Caudate nucleus (tissue), 63 donors: ENCODE measurements at places on chromosomes 7 and 10.

- no peak for DNase-seq
Observed at GRCh38 chr7:117023325-117023854, 70.1 kb downstream of the ST7 start.

DNA sequence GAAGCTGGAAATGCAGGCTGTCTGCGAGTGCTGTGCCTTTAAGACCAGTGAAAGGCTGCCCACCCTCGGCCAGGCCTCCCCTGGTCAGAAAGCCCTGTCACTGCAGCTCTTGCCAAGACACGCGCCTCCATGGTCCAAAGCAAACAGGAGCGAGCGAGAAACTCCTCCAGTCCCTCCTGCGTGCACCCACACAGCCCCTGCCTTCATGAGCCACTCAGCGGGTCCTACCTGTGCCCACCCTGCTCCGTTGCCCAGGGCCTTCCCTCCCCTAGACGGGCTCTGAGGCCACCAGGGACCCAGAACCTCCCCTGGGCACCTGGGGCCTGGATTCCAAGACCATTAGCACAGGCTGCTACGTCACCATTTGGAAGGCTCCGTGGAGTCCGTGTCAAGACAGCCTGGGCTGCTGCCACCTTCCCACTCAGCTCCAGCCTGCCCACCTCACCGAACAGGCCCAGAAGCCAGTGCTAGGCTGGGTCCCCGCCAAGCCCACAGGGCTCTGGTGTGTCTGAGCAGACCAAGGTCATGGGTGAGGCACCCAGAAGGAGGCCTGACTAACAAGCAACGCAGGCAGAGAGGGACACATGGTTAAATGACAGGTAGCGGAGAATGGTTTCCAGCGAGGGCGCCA is 144.5 kb downstream of the NEURL1 start:
- DNase-seq: no peak

DNA sequence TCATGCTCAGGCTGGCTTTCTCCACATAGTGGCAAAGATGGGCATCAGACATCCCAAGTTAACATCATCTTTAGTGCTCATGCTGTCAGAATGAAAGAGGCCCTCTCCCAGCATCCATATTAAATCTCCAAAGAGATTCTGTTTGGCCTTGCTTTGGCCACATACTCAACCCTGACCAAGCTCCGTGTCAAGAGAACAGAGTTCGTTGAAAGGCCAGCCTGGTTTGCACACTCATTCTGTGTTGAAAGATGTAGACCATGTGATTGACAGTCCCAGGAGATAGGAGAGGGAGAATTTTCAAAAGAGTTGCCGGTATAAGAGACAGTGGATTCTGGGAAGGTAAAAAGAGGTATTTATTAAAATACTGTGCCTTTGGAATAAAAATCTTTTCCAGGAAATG is 19.7 kb downstream of the MET start:
- no peak for DNase-seq

DNA sequence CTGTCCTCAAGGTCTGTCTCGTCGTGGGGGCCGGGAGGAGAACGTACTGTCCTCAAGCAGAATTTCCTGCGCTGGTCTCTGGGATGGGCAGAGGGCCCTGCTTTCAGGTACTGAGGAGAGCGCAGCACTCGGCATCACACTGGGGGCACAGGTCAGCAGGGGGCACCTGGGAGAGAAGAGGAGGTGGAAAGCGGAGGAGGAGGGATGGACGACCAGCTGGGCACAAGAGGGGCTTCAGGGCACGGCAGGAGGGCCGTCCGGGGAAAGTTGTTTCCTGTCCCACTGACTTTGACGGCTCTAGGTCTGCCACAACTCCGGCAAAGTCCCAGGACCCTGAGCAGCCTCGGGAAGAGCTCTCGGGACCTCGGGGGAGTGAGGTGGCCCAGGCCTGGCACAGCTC is 536.9 kb downstream of the DNAJB6 start:
- DNase-seq: no peak

DNA sequence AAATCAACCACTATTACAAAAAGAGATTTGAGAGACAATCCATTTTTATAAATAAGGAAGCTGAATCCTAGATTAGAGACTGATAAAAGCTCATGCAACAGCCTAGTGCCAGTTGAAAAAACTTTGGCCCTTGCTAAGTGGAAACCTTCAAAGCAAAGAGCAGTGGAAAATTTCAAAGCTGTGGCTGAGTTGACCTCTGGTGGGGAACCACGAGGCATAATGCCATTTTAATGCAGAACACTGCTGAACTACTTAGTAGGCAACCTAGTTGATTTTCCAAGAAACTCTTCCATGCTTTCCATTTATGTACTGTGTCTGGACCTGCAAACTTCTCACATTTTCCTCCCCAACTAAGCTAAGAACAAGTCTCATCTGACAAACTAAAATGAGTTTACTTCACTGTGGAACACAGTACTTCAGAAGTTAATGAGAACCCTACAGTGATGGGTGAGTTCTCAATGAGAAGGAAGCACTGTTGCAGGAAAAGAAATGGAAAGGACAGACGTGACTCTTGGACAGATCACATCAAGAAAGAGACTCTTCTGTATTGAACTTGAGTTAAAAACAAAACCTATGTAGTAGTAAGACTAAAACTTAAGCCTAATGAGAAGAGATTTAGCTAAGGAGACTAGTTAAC is 19.5 kb downstream of the FZD9 start:
- DNase-seq: no peak

GRCh38 chr10:6018422-6018821 is 41.1 kb upstream of the IL15RA start:
- no peak for DNase-seq

DNA sequence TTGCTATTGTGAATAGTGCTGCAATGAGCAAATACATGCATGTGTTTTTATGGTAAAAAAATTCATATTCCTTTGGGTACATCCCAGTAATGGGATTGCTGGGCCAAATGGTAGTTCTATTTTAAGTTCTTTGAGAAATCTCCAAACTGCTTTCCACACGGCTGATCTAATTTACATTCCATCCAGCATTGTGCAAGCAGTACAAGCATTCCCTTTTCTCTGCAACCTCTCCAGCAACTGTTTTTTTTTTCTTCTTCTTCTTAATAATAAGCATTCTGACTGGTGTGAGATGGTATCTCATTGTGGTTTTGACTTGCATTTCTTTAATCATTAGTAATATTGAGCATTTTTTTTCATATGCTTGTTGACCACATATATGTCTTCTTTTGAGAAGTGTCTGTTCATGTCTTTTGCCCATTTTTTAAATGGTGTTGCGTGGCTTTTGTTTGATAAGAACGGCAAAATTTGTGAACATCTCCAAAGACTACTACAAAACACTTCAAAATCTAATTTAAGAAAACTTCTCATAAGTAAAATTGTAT is 136.1 kb upstream of the MYO3A start:
- no peak for DNase-seq

DNA sequence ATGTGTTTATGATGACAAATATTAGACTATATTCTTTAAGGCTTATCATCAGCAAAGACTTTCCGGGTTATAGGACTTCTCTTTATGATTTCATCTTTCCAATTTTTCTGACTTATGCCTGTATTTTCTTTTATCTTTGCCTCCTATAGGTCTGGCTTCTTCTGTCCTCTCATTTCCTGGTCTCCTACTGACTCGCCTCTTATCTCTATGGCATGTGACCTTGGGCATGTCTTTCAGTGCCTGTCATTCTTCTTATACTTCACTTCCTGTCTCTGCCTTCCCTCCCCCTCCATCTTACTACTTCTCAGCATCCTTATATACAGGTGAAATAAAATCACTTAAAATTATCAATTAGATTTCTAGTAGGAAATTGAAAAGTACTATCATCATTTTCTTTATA is 42.2 kb downstream of the PCDH15 start:
- no peak for DNase-seq

DNA sequence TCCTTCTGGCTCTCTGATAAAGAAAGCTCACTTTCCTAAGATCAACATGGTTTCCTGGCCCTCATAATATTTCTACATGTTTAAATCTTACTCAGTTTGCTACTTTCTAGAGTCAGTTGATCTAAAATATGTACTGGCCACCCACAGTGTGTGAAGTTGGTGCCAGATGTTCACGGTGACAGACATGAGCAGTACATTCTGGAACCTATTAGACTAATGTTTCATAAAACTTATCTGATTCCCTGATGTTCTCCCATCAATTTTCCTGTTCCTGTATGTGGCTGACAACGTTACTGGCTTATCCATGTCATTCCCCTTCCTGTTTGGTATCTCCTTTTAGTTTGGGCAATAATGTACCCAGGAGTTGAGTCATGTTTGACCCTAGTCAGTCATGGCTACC is 13.7 kb upstream of the CPVL start:
- no peak for DNase-seq

DNA sequence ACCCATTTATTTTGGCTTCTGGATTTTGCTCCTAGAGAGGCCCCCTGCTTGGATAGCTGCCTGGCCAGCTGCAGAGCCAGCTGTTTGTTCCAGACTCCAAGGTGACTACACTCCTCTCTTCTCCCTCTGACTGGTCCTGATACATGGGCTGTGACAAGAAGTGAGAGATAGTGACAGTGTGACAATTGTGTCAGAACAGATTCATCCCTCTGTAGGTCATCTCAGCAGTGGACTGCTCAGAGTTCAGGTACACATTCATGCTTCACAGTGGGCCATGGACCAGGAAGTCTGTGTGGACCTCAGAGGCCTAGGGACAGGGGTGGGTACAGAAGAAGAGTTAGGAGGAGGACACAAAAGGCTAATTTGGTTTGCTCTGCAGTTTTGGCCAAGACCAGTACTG is 188.2 kb upstream of the MKLN1 start:
- no peak for DNase-seq

GRCh38 chr7:140479062-140479738 is at the start of gene MKRN1:
Gene MKRN1, minus strand, starts transcription at chr7:140479505. Its CDS starts 161 bp downstream, at chr7:140479344.
- peak; percentile 85 for DNase-seq

DNA sequence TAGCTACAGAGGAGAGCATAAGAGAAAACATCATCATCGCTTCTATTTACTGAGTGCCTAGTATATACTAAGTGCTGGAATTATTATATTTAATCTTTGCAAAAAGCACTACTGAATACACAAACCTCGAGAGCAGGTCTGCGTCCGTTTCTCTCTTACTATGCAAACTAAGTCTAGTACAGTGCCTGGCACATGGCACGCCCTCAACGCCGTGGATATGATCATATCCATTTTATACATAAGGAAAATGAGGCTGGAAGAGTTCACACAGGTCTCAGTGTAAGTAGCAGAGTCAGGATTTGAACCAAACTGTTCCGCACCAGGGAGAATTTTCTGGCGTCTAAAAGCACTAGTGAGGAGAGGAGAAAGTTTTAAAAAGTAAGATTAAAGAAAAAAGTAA is 17.6 kb downstream of the MXI1 start:
- DNase-seq: no peak

GRCh38 chr10:119079599-119080520 is 757 bp downstream of the EIF3A start:
- peak; percentile 26 for DNase-seq

DNA sequence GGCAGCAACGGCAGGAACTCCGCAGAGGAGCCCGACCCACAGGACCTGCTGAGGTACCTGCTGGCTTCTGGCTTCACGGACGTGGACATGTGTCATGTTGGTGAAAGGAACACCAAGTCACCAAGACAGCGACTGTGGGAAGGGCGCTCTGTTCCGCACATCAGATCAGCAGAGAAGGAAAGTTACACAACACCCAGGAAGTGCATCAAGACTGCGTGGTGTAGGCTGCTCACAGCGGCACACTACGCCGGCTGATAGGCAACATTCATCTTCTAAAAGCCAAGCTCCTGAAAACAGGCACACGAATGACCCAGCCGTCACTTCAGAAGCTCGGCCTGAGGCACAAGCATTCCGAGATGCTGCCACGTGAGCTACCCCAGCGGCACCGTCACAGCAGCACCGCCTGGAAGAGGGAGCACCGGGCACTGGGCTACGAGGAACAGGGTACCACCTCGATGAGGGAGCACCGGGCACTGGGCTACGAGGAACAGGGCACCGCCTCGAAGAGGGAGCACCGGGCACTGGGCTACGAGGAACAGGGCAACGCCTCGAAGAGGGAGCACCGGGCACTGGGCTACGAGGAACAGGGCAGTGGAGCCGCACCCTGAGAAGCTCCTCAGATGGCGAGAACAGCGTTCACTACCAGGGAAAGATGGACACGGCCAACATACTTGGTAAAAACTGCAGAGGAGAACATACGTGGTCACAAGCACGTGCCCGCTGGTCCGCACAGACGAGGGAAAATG is 86.7 kb downstream of the MAD1L1 start:
- no peak for DNase-seq

DNA sequence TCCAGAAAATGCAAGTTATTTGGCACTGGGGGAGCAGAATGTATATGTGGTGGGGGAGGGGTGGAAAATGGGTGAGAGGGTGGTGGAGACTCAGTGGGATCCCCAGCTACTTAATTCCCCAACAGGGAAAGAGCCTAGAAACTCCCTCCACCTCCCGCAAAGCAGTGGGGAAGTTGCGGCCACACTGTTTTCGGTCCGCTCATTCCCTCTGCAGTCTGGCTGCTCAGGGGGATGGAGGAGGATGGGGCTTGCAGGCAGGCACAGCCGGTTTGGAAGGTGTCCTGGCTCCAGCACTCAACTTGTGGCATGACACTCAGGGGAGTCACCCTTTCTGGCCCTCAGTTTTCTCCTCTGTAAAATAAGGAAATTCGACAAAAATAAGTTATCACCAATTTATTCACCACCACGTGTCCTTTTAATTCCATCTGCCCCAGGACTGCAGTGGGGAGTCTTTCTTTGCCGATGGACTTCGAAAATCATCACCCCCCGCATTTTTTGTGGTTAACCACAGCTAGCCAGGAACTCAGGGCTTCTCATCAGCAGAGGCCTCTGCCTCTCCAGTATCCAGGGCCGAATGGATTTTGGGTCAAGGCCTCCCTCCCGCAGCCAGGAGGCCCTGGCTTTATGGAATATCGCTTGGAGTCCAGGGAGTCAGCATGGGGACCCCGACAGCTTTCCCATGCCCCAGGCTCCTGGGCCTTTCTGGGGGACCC is 1.6 kb upstream of the HTRA1 start:
- no peak for DNase-seq

- no peak for DNase-seq
Observed at GRCh38 chr10:77248104-77248790, 389.4 kb downstream of the KCNMA1 start.

GRCh38 chr10:7449063-7449695 is 38.3 kb upstream of the SFMBT2 start:
- no peak for DNase-seq

- no peak for DNase-seq
Observed at GRCh38 chr7:2471396-2471795, 4.8 kb downstream of the GRIFIN start.
